ENCODE measurements at places on chromosomes 5 and 9.
A peak's percentile ranks its signal among the peaks of the same experiment; 100 is the strongest.

- DNase-seq = no peak
These were observed 9.3 kb upstream of the MEGF9 start for GRCh38 chr9:120723565-120723964.

DNA sequence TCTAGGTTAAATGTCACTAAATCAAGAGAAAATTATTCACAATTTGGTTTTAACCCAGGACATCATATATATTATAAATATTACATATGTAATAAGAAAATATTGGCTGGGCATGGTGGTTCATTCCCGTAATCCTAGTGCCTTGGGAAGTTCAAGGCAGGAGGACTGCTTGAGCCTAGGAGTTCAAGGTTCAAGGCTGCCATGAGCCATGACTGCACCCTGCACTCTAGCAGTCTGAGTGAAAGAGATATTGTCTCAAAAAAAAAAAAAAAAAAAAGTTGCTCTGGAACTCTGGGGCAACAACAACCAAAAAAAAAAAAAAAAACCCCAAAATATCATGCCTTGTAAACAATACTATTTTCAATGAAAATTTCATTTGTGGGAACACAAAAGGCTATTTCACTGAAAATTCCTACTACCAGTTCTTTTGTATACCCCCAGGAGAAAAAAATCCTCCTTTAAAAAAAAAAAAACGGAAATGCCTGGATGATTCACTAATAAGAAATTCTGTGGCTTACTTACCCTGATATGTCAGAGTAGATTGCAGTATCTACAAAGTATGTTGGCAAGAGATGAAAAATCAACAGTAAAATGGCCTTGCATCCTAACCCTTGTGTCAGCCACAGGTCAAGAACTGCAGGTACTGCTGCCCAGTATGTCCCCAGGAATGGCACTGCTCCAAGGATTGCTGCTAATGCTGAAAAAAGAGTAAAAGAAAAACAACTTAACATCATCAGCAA is 22.6 kb upstream of the CTNNAL1 start:
- no peak for DNase-seq

DNA sequence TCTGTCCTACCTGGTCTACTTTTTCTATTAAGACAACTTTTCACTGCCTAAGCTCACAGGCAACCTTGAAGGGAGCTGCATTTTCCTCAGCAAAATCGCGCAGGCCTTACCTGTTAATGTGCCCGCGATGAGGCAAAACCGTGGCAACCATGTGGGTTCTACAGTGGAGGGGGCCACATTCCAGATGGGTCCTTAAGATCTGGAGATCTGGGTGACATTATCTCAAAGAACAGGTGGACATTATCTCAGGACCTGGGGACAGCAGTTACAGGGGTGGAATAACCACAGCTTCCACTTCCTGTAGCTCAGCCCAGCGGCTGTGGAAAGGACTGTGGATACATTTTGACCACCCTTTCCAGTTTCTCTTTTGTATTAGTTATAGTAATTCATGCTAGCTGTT is 112.8 kb upstream of the PTCH1 start:
- no peak for DNase-seq

GRCh38 chr5:125612181-125612721 is 811.0 kb upstream of the GRAMD2B start:
- DNase-seq = no peak

DNA sequence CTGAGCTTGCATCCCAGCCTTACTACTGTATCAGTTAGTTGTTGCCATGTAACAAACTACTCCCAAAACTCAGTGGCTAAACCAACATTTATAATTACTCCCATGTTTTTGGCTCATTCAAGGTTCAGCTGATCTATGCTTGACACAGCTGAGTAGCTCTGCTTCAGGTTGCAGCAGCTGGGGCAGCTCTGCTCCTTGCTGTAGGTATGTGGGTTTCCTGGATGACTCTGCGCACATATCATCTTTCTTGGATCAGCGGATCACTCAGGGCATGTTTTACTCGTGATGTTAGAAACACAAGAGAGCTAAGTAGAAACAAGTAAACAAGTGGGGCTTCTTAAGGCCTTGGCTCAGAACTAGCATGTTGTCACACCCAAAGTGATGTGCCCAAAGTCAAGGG is 15.1 kb downstream of the TEK start:
- DNase-seq = no peak

- no peak for DNase-seq
These were observed 686 bp downstream of the BRD9 start for GRCh38 chr5:891837-892393.

DNA sequence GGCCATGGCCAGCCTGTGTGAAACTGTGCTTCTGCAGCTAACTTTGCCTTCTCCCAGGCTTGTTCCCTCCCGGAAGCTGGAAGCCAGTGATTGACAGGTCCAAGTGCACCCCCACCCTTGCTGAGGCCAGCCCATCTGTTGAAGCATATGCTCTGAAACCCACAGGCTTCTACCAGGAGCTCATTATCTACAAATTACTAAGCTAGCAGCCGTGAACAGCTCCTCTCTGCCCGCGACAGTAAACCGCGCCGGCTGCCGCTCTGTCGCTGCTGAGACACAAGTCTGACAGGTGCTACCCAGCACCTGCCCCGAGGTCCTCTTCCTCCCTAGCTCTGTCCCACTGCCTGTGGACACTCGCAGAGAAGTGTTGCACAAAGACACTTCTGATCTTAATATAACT is 490.9 kb downstream of the GADD45G start:
- peak; percentile 14 for DNase-seq

DNA sequence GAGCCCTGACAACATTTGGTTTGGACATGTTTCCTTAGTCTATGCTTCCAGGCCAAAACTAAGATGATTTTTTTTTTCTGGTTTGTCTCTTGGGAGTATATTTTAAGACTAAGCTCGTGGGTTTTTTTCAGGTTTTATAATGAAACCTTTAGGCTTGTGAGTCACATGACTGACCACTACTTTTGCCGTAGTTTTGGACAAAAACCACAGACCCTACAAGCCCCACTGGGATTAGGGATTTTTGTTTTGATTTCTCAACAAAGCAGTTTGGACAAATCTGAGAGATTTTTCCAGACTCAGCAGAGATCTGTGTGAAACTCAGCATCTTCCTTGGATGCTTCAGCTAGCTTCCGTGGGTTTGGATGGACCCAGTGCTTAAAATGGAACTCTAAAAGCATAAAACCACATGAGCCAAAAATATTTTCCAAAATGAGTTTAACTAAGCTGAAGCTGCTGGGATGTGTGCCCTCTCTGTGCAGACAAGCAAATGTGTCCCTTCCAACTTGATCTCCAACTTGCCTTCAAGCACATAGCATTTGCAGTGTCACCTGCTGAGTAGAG is 70.3 kb upstream of the SMIM15 start:
- no peak for DNase-seq

DNA sequence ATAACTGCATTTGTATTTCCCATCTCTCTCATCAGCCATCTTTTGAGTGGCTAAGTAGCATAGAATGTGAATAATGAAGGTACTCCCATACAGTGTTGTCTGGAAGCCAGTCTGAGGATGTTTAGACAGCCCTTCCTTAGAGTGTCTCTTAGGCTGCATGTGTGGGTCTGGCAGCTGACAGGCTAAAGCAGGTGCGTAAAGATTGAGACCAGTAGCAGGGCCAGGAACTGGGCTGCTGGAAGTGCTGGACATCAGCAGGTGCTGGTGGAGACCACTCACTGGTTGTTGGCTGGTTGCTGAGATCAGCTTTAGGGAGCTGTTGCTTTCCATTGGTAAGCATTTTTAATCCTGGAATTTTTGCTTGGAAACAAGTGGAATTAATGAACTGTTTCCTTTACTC is 197.5 kb downstream of the PCSK5 start:
- no peak for DNase-seq

- DNase-seq = no peak
These were observed 23.4 kb downstream of the LURAP1L start for GRCh38 chr9:12798066-12798770.

DNA sequence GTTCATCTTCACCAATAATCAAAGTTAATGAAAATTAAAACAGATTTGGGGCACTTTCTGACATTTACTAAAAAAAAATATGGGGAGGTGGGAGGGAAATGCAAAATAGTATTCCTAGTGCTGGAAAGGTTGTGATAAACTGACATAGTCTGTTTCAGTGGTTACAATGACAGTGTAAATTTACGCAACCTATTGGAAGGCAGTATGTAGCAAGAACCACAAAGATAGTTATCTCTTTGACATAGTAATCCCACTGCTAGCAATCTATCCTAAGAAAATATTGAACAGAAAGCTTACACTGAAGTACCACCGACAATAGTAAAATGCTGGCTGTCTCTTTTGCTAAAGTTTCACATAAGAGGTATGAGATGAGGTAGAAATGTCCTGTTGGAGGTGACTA is 15.1 kb upstream of the EPB41L4B start:
- DNase-seq = no peak

GRCh38 chr5:14594378-14595074 is 12.9 kb downstream of the OTULINL start:
- no peak for DNase-seq

GRCh38 chr5:8897316-8897715 is 648.6 kb downstream of the SEMA5A start:
- no peak for DNase-seq

DNA sequence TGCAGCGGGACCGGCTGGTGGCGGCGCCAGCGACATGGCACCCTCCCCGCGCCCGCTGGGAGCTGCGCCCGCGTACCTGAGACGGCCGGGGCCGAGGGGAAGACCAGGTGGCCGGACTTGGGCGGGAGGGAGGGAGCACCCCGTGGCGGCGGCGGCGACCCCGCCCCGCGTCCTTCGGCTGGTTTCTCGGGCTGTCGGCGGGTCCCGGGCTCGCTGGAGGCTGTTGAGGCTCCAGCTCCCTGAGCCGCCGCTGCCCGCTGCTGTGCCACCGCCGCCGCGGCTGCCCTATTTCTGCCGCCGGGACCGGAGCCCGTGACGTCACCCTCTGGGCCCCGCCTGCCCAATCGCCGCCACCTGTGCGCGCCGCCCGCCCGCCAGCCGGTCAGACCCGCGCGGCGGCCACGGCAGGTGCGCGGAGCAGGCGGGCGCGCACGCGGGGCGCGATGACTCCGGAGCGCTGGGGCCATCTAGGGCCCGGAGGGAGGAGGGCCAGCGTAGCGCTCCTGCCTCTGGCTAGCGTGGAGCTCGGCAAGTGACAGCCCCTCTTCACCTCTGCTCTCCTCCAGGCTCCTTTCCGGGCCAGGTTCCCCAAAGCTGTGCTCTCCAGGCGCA is at the start of gene FSTL4:
Gene FSTL4, minus strand, starts transcription at position 293 of the 612 bp plus-strand sequence.
- no peak for DNase-seq

- DNase-seq = no peak
These were observed 183.9 kb upstream of the OTULINL start for GRCh38 chr5:14397717-14398116.

- DNase-seq = no peak
These were observed 39.1 kb downstream of the TPD52L3 start for GRCh38 chr9:6367128-6367890.

DNA sequence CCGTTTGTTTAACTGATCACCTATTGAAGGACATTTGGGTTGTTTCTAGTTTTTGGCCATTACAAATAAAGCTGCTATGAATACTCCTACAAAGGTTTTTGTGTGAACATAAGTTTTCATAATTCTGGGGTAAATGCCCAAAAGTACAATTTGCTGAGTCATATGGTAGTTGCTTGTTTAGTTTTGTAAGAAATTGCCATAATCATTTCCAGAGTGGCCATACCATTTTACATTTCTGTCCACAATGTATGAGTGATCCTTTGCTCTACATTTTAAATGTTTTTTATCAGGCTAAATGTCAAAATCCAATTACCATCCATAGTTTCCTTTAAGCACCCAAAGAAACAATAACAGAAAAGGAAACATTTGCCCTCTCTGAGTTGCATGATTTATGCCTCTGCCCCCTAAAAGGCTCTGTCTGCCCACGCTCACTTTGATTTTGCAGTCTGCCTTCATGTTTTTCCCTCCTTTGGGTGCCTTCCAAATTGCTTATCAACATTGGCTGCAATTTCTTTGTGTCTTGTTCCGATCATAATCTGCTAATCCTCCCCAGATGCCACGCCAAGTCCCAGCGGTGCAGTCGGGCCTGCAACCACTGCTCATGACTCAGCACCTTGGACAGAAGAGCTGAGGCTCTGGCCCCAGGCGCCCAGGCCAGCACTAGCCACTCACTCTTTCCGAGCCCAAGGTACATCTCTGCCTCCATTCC is 339.2 kb downstream of the PIK3R1 start:
- no peak for DNase-seq

DNA sequence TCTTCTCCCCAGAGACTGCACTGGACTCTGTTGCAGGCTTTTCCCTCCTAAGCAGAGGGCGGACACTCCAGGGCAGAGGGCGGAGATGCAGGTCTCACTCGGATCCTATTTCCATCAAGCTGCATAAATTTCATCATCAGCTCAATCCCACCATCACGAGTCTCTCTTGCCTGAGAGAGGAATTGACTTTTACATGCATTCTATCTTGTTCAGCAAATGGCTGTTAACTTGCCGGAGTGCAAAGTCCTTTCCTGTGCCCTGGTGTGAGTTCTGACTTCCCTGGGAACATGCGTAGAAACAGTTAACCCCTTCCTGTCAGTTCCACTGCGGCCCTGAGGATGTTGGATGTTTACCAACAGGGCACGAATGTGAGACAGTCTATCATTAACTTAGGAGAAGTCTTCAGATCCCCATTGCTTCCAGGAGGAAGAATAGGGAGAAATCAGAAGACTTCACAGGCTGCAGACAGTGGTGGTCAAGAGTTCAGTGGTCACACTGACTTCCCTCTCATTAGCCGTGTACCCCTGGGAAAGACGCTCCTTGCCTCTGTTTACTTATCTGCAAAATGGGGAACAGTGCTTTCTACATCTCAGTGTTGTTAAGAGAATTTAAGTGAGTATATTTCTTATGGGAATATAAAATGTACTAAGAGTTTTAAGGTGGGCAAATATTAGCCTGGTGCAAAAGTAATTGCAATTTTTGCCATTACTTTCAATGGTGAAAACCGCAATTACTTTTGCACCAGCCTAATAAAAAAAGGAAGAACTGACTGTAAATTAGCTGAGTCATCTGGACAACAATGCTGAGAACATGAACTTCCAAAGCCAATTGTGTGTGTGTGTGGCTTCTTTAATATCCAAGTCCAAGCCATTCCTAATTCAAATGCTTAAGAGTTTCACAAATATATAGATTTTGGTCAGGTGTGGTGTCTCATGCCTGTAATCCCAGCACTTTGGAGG is 248.0 kb downstream of the DRD1 start:
- no peak for DNase-seq

- DNase-seq = no peak
These were observed 360.2 kb upstream of the GRIA1 start for GRCh38 chr5:153130296-153130695.

GRCh38 chr9:93624977-93625376 is 48.6 kb downstream of the PHF2 start:
- no peak for DNase-seq

DNA sequence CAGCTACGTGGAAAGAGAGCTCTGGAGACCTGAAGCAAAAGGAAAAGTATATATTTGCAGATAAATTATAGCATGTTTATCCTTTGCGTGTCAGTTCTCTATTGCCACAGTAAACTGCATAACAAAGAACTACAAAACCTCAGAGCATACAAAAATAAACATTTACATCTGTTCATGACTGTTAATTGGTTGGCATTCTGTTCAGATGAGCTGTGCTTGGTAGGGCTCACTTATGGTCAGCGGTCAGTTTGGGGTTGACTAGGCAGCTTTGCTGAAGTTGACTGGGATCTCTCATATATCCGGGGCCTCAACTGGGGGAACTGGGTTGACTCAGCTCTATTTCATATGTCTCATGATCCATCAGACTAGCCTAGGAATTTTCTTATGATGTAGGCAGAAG is 257.7 kb downstream of the TLE1 start:
- DNase-seq = no peak
